ENCODE measurements at places on chromosomes 5 and 9.
A peak's percentile ranks its signal among the peaks of the same experiment; 100 is the strongest.

DNA sequence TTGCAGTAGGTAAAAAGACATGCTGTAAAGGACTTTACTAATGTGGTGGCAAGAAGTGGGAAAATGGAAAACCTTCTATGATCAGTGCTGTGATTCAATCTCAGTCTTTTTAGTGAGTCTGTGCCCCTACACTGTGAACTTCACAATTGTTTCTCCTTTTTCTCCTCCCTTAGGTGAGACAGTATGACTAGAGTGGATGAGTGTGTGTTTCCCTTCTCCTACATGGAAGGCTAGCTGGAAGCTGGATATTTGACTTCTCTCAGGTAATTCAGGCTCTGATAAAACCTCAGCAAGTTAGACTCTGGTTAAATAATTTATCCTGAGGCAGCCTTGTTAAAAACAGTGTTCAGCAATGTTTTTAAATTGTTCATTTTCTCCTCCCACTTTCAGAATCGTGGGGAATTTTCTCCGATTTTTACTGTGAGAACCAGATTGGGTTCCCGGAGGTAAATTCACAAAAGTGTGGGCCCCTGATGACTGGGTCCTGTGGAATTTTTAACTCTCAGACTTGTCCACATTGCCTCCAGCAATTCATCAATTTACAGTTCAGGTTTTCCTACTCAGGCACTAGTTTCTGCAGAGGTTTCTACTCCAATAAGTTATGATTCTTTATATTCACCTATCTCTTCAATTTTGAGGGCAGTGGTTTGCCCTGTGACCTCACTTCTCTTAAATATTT lies 149.1 kb upstream of the PIK3R1 start:
- no peak for DNase-seq

GRCh38 chr5:67350618-67351201 lies 154.1 kb upstream of the CD180 start:
- DNase-seq: no peak

DNA sequence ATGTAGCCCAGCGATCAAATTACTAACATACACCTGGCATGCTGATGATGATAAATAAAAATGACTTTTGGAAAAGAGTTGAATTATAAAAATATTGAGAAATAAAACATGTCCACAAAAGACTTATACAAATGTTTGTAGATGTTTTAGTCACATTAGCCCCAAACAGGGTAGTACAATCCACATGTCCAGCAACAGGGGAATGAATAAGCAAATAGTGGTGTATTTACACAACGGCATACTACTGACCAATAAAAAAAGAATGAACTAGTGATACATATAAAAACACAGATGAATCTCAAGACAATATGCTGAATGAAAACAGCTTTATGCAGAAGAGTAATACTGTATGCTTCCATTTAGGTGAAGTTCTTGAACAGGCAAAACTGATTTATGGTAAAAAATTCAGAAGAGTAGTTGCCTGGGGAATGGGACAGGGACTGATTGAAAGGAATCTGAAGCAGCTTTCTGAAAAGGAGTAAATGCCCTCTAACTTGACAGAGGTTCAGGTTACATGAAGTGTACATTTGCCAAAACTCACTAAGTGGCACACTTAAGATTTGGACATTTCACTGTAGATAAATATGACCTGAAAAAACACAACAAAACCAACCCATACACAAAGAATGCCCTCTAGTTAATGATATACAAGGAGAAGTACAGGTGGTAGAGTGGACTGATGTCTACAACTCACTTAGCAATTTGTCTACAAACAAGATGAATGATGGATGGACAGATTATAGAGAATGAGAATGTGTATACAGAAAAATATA lies 35.4 kb downstream of the ACTL7A start:
- no peak for DNase-seq

DNA sequence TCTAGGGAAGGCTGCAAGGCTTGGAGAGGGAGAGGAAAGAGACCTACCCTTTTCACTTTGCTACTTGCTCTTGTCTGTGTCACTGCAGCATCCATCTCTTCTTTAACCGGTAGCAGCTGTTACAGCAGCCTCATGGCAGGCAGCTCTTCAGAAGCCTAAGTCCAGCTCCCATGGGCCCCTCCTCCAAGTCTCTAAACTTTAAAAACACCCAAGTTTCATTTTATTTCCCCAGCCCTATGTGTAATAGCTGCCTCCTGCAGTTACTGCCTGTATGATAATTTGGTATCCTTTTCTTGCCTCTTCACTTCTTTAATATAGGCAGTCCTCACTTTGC lies 313.1 kb upstream of the PIK3R1 start:
- DNase-seq: no peak

DNA sequence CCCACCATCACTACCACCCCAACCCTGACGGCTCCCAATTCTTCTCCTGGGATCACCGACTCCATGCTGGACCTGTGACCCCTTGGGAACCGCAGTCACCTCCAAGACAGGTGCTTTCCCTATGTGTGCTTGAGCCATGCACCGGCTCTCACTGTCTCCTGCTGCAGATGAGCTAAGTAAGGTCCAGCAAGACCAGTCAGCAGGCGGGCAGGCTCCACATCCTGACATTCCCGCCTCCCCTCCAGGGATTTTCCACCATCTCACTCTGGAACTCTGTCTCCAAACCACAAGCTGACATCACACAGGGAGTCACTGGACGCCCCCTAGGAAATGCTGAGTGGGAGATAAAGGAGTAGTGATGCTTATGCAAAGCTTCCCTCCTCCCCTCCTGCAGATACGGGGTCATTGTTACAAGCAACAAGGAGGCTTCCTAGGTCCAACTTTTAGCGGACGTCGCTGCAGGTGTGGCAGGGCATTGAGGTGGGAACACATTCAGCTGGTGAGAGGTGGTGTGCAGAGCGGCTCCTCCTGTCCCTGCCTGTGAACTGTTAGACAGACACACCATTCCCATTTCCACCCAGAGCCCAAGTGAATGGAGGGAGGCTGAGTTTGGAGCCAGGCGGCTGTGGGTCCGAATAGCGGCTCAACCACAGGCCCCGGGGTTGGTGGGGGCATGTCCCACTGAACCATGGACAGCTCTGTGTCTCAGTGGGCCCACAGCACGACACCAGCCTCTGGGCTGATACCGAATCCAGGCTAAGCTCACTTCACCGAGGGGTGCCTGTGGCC lies 129.2 kb upstream of the PHYKPL start:
- DNase-seq: no peak

DNA sequence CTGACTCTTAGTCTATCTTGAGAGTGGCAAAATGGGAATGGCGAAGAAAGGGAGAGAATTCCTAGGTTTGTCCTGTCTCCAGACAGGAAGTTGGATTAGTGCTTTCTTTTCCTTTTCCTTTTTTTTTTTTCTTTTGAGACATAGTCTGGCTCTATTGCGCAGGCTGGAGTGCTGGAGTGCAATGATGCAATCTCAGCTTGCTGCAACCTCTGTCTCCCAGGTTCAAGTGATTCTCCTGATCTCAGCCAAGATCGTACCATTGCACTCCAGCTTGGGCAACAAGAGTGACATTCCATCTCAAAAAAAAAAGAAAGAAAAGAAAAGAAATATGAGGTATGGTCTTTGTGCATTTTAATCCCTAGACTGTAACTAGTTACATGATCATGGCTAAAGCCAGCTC lies 12.6 kb upstream of the KIF27 start:
- DNase-seq: peak; percentile 72

- no peak for DNase-seq
These were observed 23.3 kb downstream of the CLPTM1L start for GRCh38 chr5:1321576-1321975.

- no peak for DNase-seq
These were observed 208.1 kb downstream of the GNA14 start for GRCh38 chr9:77440057-77440456.

DNA sequence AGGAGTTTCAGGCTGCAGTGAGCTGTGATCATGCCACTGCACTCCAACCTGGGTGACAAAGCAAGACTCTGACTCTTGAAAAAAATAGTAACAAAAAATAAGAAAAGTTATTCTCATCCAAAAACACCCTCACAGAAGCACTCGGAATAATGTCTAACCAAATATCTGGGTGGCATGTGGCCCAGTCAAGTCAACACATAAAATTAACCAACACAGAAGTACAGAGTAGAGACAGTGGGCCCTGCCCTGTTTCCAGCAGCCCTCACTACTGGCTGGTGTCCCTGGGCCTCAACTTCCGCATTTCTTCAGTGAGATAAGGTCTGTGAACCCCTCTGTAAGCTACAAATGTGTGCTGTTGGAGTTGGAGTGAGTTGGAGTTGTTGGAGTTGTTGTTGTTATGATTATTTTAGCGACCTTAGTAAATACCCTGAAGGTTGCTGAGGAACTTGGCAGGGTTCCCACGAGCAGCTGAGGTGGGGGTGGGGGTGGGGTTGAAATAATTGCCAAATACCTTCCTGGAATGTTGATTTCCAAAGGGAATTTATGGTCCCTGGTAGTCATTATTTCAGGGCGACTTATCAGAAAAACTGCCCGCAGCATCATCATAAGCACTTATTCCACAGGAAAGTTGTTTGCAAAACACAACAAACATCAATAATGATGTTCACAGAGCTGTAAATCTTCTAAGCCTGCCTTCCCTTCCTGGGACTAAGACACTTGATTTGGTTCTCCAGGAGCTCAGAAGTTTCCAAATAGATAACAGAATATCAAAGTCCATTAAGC lies 30.2 kb downstream of the C5orf15 start:
- no peak for DNase-seq

- peak; percentile 8 for DNase-seq
These were observed 112.6 kb upstream of the ZNF608 start for GRCh38 chr5:124859027-124859426.

DNA sequence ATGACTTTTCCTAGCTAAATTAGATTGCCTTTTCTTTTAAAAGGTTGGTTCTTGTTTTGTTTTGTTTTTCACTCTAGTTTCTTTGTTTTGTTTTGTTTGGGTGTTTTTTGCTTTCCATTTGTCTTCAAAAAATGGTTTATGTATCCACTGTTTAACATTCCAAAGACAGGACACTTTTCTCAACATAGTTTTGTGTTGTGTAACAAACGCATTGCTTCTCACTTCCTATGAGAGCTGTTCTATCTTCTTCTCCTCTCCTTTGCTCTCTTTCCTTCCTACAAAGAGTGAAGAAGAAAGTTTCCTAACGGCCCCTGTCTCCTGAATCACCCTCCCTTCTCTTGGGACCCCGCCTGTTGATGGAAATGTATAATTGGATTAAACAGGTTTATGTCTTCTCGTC lies 539.7 kb downstream of the ACTL7B start:
- no peak for DNase-seq
